ENCODE measurements at places on chromosomes 1 and 21.

DNA sequence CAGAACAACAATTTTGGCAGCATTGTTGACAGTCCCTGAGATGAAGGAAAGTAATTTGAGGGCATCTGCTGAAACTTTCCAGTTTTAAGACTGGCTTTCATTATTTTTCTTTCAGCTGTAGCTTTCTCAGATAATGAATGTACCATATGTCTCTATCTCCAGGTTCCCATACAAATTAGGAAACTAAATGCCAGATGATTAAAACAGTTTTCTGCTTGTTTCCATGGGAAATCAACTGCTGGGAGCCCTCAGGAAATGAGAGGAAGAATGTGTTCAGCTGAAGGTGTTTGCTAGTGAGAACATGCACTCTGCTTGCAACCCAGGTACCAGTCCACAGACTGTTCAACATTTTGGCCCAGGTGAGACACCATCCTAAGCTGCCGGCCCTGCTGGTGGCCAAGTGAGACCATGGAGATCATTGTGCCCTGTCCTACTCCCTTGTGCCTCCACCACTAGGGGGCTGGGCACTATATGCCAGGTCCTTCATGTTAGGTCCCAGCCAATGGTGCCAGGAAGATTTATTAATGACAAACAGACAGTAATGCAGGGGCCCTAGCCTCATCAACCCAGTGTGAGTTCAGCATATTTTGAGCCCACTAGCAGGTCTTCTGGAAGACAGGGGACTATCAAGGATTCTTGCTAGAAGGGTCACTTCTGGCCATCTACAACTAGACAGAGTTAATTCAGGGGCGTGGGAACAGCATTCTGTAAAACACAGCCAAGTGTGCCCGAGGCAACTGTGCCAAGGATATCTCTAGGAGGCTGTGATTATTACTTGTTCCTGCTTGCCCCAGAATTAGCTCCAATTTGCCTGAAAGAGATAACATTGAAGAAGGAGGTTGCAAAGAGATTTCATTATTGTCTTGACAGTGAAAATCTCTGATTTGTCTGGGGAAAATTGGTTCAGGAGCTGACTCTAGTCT, 17.0 kb upstream of the LRRC8C start:
- H3K27ac ChIP-seq, result no peak overlapping the region
- no peaks in the 10 kb centered on the region for H3K36me3 ChIP-seq

DNA sequence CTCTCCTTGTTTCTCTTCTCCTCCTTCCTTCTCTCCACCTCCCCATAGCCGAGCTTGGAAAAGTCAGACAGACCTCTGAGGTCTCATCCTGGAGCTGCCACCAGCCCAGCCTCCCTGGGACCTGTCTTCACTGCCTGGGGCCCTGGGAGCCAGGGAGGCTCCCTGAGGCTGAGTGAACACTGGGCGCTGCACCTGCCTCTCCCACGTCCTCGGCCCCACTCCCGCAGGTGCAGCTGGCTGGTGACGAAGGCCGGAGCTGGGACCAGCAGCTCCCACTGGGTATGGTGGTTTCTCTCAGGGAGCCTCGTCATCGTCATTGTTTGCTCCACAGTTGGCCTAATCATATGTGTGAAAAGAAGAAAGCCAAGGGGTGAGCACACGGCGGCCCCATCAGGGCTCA, 5.3 kb downstream of the TNFRSF14 start:
- no peak overlapping the region for H3K27ac ChIP-seq
- no peaks in the 10 kb centered on the region for H3K27me3 ChIP-seq
- no peak overlapping the region for H3K4me3 ChIP-seq
- DNase-seq, result no peak
- H3K4me1 ChIP-seq, result peaks cover 20% of the 10 kb centered on the region
- peaks cover 11% of the 10 kb centered on the region for H3K36me3 ChIP-seq

- DNase-seq, result no peak
- H3K27ac ChIP-seq, result no peak overlapping the region
- H3K36me3 ChIP-seq, result no peaks in the 10 kb centered on the region
- H3K4me3 ChIP-seq, result no peak overlapping the region
Measured at GRCh38 chr1:41390166-41390565, 28.9 kb downstream of the FOXO6 start.

GRCh38 chr21:36754241-36754898, 55.5 kb downstream of the SIM2 start:
- H3K36me3 ChIP-seq, result no peaks in the 10 kb centered on the region
- H3K27ac ChIP-seq, result no peak overlapping the region
- no peak for DNase-seq
- no peak overlapping the region for H3K4me3 ChIP-seq

Data from esophagus squamous epithelium (tissue), 5 donors.